Fibroblast of skin of scalp (primary cell): ENCODE measurements at places on chromosomes 3 and 15.

GRCh38 chr15:71228403-71228802 is 113.1 kb downstream of the THSD4 start:
- DNase-seq, result no peak

GRCh38 chr3:127670229-127670559 is 2.6 kb upstream of the ABTB1 start:
- DNase-seq, result no peak

- no peak for DNase-seq
Measured at GRCh38 chr15:76038512-76038911, 21.3 kb upstream of the TMEM266 start.

DNA sequence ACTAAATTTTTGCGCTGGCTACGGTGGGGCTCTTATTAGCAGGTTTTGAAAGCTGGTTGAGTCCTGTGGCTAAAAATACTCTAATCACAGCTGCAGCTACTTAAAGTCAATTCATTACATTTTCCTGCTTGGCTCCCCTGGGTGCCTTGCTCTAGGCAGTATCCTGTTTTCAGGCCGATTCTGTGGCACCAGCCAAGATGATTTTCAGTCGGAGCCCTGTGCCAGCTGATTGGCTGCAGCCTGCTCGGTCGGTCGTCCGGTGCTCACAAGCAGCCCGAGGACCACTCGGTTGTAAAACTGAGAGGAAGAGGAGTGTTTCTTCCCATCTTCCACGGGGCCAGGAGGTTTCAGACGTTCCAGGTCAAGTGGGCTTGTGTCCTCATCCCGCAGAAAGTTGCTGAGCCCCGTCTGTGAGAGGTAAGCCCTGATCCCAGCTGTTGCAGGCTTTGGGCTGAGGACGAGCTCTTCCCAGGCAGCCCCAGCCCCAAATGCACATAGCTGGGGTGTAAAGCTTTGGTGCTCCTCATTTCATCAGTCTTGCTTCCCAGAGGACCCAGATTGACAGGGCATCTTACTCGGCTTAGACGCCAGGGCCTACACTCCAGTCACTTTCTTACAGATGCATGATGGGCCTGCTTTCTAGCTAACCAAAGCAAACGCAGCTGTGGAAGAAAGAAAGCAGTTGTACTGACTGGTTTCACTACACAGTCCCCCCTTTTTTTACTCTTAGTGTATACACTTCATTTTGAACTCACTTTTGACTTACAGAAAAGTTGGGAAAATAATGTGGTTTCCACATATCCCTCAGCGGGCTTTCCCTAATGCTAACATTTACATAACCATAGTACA is 15.9 kb downstream of the LYSMD4 start:
- DNase-seq, result peak; percentile 26

- peak; percentile 96 for DNase-seq
Measured at GRCh38 chr15:100721758-100722550, 119.6 kb downstream of the ASB7 start.

- no peak for DNase-seq
Measured at GRCh38 chr3:157544501-157545130, 41.4 kb upstream of the VEPH1 start.

- no peak for DNase-seq
Measured at GRCh38 chr3:111872979-111873378, 13.9 kb downstream of the PHLDB2 start.

DNA sequence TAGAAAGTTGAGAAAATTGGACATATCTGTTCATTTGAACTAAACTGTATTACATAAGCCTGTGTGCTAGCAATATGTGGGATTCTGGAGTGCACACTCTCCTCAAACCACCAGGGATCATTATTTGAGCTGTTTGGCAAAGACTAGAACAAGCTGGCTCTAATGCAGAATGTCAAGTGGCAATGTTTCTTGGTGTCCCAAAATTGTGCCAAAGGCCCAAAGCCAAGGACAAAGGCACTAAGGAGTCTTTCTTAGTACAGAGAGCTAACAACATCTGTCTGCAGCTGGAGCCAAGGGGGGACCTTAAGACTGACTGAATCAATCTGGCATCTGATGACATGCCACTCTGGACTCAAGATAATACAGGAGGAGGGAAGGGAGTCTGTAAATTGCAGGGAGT is 76.7 kb upstream of the STRIT1 start:
- DNase-seq, result no peak

DNA sequence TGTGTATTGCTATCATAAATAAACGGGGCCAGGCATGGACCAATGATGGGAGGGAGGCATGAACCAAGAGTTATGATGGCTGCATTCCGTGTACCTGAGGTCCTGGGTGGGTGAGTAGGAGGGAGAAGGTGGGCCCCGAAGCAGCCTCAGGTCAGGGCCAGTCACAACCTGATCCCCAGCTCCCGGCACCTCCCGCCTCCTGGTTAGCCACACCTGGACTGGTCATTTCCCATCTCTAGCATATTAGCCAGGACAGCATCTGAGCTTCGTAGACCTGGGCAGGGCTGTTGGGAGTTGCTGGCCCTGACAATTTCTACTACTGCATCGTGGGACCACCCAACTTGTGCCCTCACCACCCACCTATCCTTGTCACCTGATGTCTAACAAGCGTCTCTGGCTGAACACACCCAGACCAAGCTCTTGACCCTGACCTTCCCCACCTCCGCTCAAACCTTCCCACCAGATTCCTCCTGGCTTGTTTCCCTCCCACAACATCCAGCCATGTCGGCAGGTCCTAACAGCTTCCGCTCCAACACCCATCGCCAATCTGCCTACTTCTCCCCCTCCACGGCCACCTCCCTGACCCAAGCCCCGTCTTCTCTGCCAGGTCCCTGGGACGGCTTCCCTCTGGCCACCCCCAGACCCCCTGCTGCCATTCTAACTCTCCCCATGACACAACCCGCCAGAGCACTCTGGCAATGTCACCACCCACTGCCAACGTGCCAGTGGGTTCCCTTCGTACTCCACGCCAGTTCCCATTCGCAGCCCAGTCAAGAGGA is 133.8 kb upstream of the IQSEC1 start:
- DNase-seq, result no peak

GRCh38 chr3:188589071-188589470 is 435.1 kb downstream of the LPP start:
- DNase-seq, result no peak

GRCh38 chr15:86932456-86932855 is 852.8 kb downstream of the AGBL1 start:
- no peak for DNase-seq

DNA sequence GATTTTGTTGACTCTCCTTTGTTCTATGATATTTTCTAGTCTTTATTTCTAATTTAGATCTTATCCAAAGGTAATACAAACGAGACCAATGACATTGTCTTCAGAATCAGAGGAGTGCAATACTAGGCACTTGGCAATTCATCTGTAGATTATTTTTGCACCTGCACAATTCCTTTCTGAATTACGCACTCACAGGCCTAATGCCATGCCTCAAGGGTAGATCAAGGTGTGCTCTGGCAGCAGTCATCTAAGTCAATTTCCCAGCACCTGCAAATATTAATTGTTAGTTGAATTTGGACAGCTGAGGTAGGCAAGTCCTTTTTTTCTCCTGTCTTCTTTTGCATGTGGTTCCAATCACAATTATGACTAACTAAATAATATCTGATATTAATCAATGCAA is 653.2 kb downstream of the ROBO2 start:
- DNase-seq, result no peak

- peak; percentile 15 for DNase-seq
Measured at GRCh38 chr3:23991683-23992628, 46.9 kb downstream of the NR1D2 start.

DNA sequence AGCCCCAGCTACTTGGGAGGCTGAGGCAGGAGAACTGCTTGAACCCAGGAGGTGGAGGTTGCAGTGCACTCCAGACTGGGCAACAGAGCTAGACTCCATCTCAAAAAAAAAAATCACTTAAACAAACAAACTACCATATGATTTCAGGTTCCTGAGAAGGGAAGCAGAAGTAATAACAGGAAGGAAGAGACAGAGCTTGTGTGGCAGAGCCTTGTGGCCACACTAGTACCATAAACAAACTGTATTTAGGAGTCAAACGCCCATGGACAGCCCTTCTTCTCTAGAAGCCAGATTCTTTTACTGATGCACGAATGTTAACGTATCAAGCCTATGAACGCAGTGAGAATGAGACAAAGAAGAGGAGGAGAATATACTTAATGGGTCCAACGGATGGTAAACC is 12.0 kb downstream of the MTMR10 start:
- no peak for DNase-seq

DNA sequence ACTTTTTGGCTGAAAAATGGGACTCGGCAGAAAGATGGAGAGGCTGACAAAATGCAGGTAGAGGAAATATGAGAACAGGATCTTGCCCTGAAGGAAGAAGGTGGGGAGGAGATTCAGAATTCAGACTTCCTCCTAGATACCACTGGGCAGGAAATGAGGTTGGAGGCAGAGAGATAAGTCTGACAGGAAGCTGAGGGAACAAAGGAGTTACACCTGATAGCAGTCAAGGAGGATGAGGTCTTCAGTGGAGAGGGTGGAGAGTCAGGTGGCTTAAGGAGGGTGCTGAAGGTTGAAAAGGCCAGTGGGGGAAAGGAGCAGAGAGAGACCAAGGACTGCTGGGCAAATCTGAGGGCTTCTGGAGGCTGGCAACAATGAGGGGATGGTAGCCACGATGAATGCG is 56.8 kb downstream of the CCR4 start:
- no peak for DNase-seq

DNA sequence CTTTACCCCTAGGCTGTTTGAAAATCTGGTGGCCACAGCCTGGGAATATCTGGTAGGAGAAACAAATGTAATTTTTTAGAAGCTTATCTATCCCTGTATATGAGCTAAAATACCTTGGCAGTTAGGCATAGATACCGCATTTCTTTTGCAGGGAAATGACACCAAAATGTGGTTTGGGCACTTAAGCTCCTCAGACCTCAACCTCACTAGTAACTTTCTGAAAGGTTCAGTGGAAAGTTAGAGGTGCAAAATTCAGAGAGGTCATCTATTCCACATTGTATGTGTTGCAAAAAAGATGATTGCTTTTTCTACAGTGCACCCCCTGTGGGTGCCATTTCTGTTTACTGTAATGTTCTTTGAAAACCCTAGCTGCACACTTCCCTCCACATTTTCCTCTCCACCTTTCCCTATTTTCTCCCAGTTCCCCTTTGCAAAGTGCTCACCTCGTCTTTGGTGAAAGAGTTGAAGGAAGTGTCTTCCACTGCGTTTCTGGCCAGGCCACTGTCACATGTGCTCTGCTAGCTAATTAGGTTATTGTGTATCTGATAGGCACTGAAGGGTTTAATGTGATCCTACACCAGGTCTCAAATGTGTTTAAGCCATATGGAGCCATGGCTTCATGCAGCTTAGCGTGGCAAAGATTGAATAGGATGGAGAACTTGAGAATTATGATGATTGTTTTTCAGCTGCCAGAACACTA is 1.3 kb downstream of the SACM1L start:
- DNase-seq, result no peak

DNA sequence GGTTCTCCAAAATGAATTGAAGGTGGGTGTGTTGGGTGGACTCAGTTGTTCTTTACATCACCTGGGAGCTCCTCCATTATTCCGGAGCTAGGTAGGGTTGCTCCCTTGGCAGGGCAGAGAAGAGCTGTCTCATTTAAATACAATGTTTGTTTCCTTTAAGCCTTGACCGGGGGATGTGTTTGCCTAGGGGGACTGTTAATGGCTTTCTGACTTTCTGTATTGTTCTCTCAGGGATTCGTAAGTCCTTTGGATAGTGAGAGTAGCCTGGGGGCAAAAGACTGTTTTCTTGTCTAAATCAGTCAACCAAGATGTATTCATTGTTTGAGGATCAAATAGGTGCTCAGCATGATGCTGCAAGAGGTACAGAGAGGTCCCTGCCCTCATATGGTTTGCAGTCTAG is 71.1 kb downstream of the CDAN1 start:
- no peak for DNase-seq

DNA sequence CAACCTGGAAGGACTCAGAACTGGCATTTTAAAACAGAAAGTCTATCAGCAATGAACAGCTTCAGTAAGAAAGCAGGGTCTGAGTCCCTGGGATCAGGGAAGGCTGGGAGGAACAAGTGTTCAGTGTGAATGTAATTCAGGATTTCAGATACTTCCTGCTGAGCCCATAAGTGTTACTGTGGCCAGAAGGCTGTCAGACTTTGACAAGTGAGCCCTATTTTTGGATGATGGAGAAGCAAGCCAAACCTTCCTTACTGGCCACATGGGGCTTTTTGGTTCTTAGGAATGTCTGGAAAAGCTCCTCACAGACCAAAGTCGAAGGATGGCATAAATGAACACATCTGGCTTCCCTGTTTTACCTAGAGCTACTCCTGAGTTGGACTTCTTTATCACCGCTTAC is 157.2 kb downstream of the BBX start:
- DNase-seq, result peak; percentile 38

DNA sequence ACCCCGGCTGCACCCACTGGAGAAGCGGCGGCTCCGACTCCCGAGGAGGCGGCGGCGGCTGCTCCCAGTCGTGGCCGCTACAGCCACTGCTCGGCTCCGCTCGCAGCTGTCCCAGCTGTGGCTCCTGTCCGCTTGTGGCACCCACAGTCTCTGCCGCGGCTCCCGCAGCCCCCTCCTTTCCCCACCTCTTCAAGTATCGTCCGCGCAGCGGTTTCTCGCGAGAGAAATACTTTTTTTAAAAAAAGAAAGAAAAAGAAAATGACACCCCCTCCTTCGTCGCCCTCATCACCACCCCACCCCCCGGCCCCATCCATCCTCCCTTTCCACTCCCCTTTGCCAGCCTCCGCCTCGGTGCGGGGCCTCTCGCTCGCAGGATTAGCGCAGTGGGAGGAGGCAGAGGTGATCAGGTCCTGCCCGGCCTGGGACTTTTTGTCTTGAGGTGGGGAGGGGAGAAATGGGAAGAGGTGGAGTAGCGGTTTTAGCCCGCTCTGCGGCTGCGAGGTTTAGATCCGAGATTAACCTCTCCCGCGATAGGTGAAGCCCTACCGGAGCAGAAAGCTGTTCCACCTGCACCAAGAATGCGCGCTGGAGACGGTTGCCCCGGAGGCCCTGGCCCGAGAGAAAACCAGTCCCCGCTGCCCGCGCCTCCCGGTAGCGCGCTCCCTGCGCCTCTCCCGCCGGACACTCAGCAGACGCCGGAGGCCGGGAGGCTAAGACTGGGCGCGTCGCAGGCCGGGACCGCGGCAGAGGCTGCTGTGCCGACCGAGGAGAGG is at the start of gene FBN1:
Gene FBN1, minus strand, starts transcription at position 152 of the 773 bp plus-strand sequence. CDS start 940 bp downstream, outside the sequence.
- DNase-seq, result peak; percentile 96

DNA sequence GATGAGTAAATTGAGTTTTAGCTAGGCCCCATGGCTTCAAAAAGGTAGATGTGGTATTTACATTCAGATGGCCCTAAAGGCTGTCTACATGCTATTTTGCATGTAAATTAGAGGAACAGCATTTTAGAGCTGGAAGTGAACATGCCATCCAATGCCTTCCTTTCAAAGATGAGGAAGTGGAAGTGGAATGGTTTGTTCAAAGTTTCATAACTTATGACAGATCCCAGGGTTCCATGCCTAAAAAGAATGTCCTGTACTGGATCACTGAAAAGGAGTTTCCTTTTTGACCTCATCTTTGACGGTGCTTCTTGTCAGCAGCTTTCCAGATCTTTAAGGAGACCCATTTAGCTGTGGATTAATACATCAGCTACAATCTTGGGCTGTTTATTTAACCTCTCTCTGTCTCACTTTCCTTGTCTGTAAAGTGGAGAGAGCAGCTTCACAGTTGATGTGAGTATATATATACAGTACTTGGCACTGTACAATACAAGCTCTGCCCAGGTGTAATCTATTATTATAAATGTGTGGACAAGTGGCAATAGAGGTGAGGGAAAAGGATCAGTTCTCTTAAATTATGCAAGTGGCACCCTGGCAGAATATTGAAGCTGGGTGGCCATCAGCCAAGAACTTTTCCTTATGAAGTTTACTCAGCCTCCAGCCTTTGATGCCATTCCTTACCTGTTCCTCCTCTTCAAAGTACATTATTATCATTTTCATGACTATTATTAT is 68.7 kb upstream of the GOLGA8B start:
- DNase-seq, result no peak
